Fibroblast of upper back skin (primary cell): ENCODE measurements at places on chromosomes 12 and 14.

GRCh38 chr12:6084261-6084968 is 40.1 kb downstream of the VWF start:
- DNase-seq, result peak; percentile 94

DNA sequence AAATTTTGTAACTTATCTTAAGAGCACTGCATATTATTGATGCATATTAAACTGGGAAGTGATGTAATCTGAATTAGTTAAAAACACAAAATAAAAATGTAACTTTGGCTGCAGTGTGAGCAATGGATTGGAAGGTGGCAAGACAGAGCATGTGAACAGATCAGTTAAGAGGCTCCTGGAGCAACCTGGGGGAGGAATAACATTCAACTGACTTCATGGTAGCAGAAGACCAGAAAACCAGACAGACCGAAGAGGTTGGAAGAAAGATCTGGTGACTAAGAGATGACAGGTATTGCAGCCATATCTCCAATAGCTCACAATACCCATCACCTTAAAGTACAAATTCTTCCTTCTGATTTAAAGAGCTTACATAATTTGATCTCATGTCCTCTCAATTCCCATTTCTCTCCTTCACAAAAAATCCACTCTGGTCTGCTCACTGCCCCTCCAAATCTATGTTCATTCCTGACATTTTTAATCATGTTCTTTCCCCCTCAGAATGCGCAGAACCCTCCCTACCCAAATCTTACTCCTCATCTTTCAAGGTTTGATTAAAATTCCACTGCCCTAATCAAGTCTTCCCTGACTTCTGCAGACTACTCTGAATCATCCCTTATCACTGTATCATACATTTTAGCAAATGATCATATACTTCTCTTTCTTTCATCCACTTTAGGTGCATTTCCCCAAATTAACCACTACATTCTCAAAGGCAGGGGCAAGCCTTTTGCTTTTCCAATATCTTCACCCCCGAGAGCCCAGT is 51.5 kb downstream of the DUSP16 start:
- no peak for DNase-seq

GRCh38 chr12:96285158-96285557 is 91.0 kb downstream of the ELK3 start:
- DNase-seq, result no peak

GRCh38 chr14:89588016-89588415 is 171.0 kb upstream of the FOXN3 start:
- no peak for DNase-seq

DNA sequence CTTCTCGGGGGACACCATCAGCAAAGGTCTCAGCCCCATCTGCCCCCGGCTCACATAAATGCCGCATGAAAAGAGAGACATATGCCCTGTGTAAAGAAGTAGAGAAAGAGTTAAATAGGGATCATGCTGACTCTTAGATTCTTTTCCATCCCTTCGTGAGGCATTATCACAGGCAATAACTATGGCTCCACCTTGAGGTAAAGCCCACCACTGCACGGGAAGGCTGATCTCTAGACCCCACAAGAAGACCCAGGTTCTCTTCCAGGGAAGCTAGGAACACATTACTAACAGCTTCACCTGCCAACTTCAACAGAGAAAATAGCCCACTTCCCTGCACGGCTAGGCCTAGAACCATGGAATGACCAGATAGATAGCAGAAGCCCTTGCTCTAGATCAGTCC is 14.1 kb upstream of the NOP2 start:
- no peak for DNase-seq

- DNase-seq, result no peak
These were observed 36.9 kb downstream of the TTLL5 start for GRCh38 chr14:75697918-75698317.

DNA sequence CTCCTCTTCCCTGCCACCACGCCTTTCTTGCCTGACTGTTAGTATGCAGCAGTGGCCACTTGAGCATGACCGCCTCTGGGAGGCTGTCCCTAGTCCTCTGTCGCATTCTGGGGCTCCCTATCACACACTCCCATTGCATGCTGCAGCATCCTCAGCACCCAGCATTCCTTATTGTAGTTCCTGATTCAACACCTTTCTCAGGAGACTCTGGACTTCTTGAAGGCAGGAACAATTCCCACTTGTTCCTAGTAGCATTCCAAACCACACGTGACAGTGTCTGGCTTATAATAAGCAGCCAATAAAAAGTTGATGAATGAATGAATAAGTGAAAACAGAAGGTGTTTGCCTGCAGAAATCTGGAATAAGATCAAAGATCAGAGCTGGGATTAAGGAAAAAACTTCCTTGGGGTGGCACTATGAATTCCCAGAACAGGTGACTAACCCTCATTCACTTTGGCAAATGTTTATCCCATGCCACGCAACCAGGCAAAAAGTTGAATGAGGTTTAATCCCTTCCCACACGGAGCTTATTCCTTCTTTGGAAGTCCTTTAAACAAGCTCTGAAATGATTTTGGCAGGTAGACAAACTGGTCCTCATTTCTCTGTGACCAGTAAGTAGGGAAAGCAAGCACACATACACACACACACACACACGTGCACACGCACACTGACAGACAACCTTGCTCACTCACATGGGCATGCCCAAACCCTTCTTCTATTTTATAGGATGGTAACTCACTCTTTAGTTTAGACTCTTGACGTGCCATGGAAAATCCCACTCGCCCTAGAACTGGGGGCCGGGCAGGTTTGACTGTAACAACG is 26.5 kb downstream of the NTF3 start:
- DNase-seq, result no peak

GRCh38 chr12:5916785-5917290 is 28.2 kb downstream of the ANO2 start:
- DNase-seq, result no peak

DNA sequence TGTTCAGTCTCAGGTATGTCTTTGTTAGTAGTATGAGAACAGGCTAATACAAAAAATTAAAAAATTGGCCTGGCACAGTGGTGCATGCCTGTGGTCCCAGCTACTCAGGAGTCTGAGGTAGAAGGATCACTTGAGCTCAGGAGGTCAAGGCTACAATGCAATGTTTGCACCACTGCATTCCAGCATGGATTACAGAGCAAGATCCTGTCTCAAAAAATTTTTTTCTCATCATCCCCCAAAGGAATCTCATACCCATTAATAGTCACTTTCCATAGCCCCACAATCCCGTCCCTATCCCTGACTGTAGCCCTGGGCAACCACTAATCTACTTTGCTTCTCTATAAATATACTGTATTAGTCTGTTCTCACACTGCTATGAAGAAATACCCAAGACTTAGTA is 57.8 kb downstream of the TTC8 start:
- DNase-seq, result peak; percentile 9

GRCh38 chr12:91630083-91630482 is 447.5 kb upstream of the DCN start:
- DNase-seq, result no peak

- DNase-seq, result no peak
These were observed 51.0 kb downstream of the PRKCH start for GRCh38 chr14:61372379-61372778.

GRCh38 chr12:15276088-15276698 is 46.1 kb upstream of the PTPRO start:
- peak; percentile 56 for DNase-seq

DNA sequence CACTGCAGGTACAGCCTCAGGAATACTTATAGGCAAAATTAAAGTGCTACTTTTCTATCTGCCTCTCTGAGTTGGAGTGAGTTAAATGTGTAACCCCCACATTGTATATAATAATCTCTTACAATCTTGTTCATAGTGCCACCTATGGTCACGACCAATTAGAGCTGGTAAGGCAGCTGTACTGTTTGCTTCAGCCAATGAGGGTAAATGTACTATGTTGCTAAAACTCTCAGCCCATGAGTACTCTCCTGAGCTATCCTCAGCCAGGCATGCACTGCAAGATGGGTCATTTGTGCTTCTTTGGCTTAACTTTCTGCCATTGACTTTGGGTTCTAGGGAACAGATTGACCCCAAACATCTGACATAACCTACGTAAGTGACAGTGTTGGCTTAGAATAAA is 15.0 kb upstream of the MDM2 start:
- no peak for DNase-seq

DNA sequence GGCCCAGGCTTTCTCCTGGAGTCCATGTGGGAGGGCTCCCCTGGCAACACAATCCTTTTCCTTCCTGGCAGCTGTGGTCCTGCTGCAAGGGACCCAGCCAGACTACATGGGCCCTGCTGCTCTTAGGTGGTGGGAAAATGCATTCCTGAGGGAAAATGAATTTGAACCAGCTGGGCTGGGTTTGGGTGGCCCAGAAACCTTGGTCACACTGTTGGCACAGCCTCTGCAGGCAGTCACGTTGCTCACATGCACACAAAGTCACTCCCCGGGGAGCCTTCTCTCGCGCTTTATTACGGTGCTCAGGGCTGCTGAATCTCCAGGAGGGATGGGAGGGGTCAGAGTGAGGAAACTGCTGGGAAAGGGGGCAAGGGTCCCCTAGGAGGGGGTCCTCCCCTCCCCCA is 17.2 kb downstream of the PLEKHG3 start:
- peak; percentile 92 for DNase-seq
